B cell (primary cell): ENCODE measurements at places on chromosomes 7 and 10.

GRCh38 chr10:119296703-119297102 is 89.3 kb downstream of the GRK5 start:
- DNase-seq: no peak

- DNase-seq: no peak
Measured at GRCh38 chr7:154672659-154673415, 330.1 kb downstream of the PAXIP1 start.

DNA sequence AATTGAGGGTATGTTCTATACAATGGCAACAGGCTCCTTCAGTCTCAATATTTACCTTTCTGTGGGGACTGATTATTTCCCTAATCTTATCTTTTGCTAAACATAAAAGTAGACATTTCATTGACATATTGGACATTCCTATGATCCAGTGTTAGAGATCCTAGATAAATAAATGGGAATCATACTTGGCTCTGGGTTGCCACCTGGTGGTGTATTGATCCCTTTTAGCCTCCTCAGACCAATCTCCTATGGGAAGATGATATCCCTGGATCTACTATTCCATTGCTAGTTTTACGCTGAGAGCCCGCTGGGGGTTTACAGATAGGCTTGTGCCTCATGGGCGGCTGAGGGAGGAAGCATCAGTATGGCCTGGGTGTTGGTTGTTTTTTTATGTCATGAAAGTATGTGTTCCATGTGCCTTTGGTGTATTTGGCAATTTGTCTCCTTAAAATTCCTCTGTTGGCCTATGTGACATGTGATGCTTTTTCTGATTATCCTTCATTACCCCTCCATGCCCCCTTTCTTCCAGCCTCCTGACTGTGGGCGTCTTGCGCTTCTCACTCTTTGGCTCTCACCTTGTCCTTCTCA is 18.8 kb downstream of the CELF2 start:
- no peak for DNase-seq

GRCh38 chr10:71231206-71231605 is 18.8 kb downstream of the UNC5B start:
- no peak for DNase-seq

- no peak for DNase-seq
Measured at GRCh38 chr10:97494863-97495506, 3.2 kb downstream of the MMS19 start.

- peak; percentile 61 for DNase-seq
Measured at GRCh38 chr10:114103284-114103683, 59.6 kb downstream of the ADRB1 start.

DNA sequence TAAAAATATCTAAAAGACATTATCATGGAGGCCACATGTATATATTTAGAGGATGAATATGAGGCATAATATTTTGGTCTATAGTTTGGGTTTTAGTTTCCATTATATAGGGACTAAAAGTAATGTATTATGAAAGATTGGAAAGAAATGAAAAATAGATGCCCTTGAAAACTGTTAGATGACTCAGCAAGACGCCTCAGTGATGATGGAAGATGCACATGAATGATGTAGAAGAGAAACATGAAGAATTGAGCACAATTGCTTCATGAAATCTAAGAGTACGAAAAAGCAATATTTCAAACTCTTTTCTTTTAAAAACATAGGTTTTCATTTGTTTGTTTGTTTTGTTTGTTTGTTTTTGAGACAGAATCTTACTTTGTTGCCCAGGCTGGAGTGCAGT is 89.8 kb downstream of the ARL4A start:
- DNase-seq: no peak

DNA sequence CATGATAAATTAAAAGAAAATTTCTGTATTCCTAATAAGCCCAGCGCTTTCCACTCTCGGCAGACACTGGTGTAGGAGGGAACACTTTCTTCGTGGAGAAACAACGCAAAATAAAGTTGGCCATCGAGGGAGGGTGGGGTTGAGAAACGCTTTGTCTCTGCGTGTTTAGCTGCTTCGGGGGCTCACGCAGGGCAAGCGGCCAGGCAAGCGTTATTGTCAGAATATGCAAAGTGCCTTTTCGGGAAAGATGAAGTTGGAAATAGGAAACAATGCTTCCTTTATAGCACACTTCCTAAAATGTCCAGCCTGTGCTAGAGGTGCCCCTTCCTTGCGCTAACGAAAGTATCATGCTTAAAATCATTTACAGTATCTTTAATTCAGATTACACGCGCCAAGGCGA is 1.9 kb upstream of the EBF3 start:
- peak; percentile 26 for DNase-seq

- no peak for DNase-seq
Measured at GRCh38 chr10:116877391-116877790, 28.1 kb downstream of the ENO4 start.

GRCh38 chr7:103343758-103344452 is 662 bp downstream of the DNAJC2 start:
- DNase-seq: no peak
